NCI-H2171 (cell line): ENCODE measurements at places on chromosomes 5 and 9.

- peak; percentile 56 for DNase-seq
These were observed 92.7 kb downstream of the COL5A1 start for GRCh38 chr9:134734270-134734669.

- no peak for DNase-seq
These were observed 638.8 kb upstream of the WWC1 start for GRCh38 chr5:167652690-167653089.

DNA sequence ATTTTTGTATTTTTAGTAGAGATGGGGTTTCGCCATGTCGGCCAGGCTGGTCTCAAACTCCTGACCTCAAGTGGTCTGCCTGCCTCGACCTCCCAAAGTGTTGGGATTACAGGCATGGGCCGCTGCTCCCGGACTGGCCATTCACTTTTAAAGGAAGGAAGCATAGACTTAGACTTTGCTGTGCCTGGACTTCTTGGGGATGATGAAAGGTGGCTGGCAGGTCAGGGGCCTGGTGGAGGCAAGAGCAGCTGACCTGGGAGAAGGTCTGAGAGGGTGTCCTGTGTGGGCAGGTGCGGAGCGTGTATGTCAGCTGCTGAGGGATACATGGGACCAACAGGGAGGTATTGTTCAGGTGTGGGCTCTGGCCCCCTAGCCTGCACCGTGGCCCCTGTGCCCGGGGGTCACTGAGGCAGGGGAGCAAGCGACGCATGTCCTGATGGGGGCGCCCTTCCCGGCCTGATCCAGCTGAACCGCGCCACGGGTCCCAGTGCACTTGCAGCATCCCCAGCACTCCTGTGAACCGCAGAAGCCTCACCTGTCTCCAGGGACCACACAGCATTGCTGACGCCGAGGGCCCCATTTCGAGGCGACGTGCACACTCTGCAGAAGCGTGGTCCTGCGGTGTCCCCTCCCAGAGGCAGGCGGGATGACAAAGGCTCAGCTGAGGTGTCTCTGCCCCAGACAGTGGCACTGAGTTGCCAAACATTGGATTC is 23.1 kb downstream of the NDUFS6 start:
- no peak for DNase-seq

DNA sequence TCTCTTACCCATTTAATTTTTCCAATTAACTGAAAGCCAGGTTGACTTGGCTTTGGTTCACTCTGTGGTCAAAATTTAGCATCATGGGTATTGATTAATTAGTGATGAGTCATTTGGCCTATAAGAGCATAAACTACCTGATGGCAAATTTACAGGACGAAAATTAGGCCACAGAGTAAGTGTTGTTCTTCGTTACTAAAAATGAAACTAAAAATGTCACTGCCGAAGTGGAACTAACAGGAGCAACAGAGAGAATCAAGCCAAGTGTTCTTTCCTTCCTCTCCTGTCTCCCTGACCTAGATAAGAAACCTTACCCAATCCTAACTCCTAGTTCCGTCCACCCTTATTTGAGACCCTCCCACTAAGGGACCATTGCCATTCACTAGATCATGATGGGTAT is 176.9 kb downstream of the RAB3C start:
- DNase-seq: no peak

GRCh38 chr5:94857111-94857510 is 238.6 kb downstream of the SLF1 start:
- no peak for DNase-seq

- DNase-seq: peak; percentile 1
These were observed 2.1 kb upstream of the TTLL11 start for GRCh38 chr9:122095010-122095767.

DNA sequence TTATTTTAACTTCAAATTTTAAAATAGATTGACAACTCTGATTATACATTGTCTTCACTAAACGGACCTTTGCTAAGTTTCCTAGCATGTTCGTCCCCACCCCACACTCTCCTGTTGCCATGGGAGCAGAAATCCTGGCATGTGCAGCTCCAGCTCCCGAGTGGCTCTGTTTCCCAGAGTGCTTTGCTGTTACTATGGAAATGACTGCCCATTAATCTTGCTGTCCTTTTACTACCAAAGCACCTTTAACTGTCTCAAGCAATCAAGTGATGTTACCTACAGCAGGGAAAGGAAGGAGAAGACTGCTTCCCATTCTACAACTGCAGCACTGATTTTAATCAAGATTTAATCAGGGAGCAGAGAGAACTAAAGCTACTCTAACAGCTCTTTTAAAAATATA is 212.0 kb upstream of the KIF2A start:
- no peak for DNase-seq

- DNase-seq: no peak
These were observed 133.9 kb upstream of the FBN2 start for GRCh38 chr5:128671943-128672342.

GRCh38 chr9:92717201-92718085 is 47.2 kb downstream of the BICD2 start:
- no peak for DNase-seq

DNA sequence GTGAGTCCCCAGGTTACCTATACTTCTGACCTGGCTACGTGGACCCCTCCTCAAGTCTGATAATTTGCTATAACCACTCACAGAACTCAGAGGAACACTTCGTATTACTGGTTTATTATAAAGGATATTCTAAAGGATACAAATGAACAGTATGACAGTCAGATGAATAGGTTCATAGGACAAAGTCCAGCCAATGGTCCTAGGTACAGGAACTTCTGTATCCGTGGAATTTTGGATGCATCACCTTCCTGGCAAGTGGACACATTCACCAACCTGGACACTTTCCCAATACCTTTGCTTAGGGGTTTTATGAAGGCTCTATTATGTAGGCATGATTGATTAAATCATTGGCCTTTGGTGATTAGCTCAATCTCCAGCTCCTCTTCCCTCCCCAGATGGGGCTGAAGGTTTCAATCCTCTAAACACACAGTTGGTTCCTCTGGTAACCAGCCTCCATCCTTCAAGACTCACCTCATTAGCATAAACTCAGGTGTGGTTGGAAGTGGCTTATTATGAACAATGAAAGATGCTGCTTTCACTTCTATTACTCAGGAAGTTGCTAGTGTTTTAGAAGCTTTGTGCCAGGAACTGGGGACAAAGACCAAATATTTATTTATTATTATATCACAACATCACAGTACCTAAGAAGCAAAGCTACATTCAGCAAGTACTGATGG is 149.6 kb upstream of the ELL2 start:
- DNase-seq: no peak

DNA sequence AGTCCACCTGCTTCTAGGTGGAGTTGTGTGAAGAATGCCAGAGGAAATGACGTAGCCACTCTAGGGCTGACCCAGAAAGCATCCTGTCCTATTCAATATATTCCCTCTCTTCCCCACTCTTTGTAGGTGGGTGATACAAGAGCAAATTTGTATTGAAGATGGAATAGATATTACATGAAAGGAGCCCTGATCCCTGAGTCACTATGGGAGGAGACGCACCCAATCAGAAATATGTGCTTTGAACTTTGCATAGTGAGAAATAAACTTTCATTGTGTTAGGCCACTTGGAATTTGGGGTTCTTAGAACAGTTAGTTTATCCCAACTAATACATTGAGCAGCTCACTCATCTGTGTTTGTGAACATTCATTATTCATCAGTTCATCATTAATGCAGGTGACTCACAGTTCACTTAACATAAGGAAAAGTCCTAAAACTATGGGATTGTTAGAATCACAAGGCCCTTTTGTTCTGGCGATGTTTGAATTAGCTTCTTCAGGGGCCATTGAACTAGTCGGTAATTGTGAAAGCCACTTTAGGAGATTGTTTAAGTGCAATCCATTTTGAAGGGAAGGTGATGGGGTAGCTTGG is 26.9 kb upstream of the NTRK2 start:
- DNase-seq: no peak

GRCh38 chr5:136149891-136150290 is 17.2 kb downstream of the SMAD5 start:
- DNase-seq: no peak

GRCh38 chr5:77915346-77915745 is 139.2 kb upstream of the TBCA start:
- DNase-seq: no peak

- no peak for DNase-seq
These were observed 486.8 kb upstream of the WWC1 start for GRCh38 chr5:167804512-167805220.

DNA sequence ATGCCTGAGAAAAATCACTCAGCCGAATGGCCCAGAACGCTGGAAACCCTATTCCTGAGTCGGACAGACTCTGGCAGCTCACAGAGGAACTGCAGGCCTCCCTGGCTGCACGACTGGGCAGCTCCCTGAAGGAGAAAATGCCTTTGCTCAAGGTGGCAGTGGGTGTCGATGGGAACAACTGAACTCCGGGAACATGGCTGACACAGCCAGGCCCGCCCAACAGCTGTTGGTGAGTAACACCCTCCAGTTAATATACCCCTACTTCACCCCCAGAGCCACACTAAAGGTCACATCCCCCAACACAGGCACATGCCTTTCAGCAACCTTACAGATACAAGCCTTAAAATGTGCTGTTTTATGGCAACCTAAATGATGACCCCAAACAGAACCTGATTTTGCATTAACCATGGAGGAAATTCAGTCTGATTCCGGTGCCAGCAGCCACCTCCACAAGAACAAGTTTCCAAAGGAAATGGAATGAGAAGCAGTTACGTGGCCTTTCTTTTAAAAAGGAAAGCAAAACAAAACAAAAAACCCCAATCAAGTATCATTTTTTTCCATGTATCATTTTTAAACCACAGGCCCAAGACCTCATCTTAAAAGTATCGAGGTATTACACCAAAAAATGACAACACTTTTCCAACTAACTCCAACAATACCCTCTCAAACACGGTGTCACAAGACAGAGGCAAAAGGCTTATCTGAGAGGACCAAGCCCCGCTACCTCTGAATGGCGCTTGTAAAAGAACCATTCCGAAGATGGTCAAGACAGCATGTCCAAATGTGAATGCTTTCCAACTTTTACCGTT is 3.1 kb downstream of the KLF9 start:
- no peak for DNase-seq

DNA sequence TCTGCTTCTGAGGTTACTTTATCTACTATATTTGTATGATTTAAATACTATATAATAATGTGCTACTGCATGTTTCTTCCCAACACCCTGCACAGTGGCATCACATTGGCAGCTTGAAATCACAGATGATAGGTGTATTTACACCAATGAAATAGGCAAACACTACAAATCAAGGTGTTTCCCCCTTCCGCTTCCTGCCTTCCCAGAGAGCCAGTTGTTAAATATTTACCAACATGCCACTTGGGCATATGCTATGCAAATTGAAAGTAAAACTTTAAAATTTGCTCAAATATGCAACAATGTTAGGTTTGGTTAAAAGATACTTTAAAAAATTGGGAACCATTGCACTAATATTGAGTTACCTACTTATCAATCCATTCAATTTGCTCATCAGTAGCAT is 58.2 kb upstream of the SMARCA2 start:
- DNase-seq: no peak

- no peak for DNase-seq
These were observed 106.4 kb downstream of the CACNA1B start for GRCh38 chr9:137984005-137984404.

DNA sequence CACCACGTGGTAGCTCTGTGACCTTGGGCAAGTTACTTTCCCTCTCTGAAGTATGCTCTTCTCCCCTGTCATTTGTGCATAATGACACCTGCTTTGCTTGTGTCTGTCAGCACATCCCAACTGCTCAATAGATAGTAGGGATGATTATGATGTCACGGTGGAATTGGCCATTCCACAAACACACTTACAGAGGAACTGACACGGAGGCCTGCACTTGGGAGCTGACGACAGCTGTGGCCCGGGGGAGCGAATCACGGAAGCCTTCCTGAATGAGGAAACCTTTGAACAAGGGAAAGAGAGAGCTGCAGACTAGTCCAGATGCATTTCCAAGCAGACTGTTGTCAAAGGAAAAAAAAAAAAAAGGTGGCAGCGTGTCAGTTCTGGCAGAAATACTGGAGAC is 21.0 kb downstream of the TLX3 start:
- DNase-seq: no peak

DNA sequence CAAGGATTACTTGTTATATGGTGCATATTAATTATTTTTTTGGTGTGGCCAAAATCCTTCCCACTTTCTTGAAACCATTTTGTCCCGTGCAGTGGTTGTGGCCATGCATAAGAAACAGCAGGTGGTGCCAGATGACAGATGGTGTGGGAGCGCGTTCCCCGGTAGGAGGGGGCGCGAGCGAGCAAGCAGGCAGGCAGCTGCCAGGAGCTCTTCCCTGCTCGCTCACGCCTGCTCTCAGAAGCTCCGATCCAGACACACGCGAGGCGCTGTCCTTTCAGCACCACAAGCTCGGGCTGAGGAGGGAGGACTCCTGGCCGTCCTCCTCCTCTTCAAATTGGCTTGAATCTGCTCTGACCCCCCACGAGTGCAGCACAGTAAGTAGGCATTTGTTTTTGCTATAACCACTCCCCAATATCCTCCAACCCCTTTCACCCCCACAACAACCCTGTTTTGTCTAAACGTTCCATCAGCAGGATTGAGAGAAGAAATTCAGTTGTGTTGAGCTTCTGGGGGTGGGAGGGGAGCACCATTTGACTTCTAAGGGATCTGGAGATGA is at the start of gene NSG2:
TSS of gene NSG2 (plus strand) at position 237 of the 556 bp plus-strand sequence. CDS start 1,050 bp downstream, outside the sequence.
- DNase-seq: peak; percentile 67

DNA sequence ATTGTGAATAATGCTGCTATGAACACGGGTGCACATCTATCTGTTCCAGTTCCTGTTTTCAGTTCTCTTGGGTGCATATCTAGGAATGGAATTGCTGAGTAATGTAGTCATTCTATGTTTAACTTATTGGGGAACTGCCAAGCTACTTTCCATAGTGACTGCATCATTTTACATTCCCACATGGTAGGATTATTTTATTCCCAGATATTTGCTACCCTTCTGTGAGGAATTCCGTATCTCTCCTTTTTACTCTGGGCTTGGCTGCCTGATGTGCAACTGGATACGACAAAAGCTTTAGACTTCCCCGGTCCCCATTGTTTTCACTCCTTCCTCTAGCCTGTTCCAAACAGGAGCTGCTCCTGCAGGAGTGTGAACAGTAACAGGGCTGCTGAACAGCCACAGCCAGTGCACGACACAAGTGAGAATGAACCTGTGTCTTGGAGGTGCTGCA is 7.2 kb downstream of the TAS2R1 start:
- DNase-seq: no peak

DNA sequence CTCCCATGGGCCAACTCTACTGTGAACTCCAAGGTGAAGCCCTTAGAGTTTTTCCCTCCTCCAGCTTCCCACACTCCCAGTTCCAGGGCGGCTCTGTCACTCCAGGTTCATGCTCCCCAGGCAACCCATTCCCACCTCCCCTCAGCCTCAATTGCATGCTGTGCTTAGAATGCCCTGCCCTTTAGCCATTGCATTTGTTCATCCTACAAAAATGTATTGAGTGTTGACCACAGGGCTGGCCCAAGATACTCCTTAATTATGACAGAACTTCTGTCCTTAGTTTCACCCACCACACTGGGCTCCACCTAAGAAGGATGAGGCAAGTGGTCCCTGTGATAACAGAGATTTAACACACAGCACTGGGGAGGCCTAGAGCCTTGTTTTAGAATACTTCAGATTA is 236.1 kb downstream of the ADAMTSL1 start:
- no peak for DNase-seq

- DNase-seq: no peak
These were observed 10.8 kb downstream of the SLC9A3 start for GRCh38 chr5:513216-514100.

GRCh38 chr9:26243726-26244125 is 565.5 kb upstream of the TUSC1 start:
- no peak for DNase-seq

GRCh38 chr9:5516453-5517220 is 6.3 kb downstream of the PDCD1LG2 start:
- DNase-seq: no peak
